RWPE2 (cell line): ENCODE measurements at places on chromosomes 3 and 15.

DNA sequence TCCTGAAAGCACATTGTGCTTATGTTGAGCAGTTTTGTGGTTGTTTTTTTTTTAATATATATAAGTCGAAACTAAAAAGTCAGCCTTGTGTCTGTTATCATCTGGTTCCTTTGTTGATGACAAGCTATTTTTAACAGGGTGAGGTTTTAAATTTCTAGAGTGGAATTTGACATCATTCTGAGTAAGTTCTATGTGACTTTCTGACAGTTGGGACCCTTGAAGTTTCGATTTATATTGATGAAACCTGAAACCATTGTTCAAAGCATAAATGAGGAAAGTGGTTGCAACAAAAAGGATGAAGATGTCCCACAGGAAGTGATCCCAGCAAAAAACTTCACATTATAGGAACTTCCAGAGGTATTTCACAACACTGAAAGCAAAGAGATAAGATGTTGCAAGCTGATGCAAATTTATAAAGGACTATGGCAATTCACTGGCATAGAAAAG is 94.0 kb downstream of the CYP19A1 start:
- DNase-seq = no peak

DNA sequence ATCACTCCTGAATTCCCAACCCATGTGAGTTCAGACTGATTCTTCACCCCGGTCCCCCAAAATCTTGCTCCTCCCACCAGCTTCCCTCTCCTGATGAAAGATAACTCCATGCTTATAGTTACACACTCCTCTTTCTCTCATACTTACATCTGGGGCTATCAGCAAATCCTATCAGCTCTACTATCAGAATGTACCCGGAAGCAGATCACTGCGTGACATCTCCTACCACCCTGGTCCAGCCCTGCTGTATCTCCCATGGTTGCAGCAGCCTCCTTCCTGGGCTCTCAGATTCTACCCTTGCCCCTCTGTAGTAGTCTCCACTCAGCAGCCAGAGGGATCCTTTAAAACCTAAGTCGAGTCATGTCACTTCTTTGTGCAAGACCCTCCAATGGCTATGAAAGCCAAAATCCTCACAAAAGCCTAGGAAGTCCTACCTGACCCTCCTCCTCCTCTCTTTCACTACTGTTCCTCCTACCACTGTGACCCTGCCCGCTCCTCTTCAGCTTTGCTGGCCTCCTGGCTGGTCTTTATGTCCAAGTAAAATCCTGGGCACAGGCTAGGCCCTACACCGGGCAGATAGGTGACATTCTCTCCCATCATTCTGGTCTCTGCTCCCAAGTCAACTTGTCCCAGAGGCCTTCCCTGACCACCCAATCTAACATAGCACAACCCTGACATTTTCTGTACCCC is 16.2 kb downstream of the XIRP1 start:
- no peak for DNase-seq

DNA sequence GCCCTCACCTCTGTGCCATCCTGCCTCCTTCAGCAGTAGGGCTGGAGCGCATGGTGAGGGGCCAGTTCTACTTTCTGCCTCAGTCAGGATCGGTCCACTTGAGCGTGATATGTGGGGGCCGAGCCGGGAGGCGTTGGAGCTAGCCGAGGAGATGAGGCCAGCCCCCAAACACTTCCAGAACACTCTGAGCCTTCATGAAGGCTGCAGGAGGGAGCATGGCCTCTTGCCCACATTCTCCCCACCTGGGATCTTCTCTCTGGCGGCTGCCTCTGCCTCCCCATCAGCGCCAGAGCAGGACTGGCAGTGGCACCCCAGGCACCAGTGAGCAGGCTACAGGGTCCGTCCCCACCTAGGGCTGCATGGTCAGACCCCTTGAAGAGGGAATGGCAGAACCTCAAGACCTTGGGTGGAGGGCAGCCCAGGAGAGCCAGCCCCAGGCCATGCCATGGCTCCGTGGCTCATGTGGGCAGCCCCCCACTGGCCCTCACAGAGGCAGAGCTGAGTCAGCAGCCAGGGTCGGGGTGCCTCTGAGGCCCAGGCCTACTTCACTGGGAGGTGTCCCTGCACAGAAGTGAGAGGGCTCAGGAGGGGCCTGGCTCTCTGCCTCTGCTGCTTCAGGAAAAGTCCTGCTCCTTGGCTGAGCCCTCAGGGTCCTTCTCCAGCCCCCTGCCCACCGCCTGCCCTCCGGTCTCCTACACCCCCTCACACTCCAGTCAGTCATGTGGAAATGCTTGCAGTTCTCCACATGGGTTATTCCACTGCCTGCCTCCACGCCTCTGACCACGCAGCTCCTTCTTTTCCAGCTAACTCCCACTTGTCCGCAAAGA is 28.1 kb upstream of the CYP11A1 start:
- DNase-seq = no peak

DNA sequence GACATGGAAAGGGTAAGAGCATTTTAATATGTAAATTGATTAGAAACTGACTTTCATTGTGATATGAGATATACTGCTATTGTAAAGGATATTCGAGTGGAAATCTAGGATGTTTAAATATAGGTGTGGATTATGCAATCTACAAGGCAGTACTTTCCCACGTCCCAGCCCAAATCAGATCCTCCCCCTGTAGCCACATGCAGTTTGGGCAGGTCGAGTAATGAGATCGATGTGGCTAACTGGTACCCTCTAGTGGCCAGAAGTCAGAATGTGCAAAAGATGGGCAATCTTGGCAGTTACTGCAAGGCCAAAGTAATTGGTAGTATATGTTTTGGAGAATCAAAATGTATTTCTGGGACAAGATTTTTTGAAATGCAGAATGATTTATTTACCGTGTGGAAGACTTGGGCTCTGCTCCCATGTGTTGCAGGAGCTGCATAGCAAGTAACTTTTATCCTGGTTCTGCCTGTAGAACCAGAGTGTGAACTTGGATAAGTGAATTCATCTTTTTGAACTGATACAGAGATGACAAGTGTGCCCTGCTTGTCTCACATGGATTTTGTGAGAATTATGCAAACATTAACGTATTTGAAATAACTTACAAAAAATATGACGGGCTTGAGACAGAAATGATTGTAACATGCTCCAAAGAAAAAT is 94.5 kb upstream of the ADAMTSL3 start:
- no peak for DNase-seq

DNA sequence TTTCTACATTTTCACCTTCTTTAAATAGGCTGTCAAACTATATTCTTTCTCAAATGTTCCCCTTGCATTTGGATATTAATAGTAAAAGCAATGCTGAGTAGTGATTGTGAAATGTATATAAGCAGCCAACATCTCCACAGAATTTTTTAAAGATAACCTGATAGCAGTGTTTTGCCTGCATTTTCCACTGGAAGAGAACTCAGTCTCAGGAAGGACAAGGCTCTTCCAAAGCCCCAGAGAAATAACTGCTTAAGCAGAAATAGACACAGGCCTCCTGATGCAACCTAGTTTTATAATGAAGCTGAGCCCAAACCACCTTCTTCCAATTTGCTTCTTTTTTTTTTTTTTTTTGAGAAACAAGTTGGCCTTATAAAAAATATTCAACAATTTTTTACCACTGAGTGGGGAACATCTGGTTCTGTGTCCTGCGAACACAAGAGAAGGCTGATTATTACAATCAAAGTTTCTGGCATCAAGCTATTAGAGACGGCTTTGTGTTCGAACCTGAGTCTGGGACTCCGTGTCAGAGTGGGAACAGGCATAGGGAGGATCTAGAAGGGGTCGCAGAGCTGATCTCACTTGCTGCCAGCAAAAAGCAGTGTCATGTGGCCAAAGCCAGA is 332.5 kb upstream of the TBL1XR1 start:
- DNase-seq = no peak

DNA sequence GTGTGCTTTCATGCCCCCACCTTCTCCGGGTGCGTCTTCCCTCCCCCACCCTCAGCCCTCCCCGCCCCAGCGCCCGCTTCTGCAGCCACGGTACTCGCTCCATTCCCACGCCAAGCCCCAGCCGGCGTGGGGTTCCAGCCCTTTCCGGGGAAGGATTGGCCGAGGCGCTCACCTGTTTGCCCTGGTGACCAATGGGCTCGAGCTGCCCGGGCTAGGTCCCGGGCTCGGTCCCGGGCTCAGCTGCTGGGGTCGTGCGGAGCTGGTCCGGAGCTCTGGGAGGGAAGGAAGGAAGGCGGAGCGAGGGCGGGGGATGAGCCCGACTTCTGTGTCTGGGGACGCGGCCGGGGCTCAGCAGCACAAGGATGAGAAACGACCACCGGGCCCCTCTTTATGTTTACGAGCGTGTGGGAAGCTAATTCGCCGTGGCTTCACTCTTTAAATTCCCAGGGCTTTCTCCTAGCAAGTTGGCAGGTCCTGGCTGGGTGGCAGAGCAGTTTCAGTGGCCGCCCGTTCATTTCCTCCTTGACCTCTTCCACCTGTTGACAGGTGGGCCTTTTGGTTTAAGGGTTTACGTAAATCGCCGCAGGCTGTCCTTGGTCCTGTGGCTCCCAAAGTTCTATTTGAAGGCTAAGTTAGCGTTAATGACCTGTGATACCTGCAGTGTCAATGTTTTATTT is at the start of gene IGSF10:
IGSF10 (minus strand) TSS at position 288 of the 677 bp plus-strand sequence. CDS start 2,352 bp downstream, outside the sequence.
- DNase-seq = no peak

GRCh38 chr3:150370122-150370602 is 37.9 kb upstream of the TSC22D2 start:
- peak; percentile 92 for DNase-seq

GRCh38 chr3:150410311-150411105 is 2.4 kb downstream of the TSC22D2 start:
- peak; percentile 68 for DNase-seq

DNA sequence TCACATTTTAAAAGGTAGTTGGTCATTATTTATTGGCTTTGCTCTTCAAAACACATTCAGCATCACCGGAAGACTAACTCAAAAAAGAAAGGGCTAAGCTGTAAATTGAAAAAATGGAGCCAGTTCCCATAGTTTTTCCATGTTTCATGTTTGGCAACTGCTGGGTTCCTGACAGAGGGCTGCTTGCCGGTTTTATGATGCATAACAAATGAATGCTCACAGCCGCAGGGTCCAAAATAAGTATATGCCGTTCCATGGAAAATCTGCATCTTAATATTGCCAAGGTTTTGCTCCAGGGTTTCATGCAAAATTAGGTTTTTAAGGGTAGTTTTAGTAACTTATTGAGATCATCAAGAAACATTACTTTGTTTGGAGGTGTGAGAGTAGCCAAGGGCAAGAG is 15.8 kb downstream of the SLC12A1 start:
- no peak for DNase-seq
